ENCODE measurements at places on chromosomes 7 and 10.

DNA sequence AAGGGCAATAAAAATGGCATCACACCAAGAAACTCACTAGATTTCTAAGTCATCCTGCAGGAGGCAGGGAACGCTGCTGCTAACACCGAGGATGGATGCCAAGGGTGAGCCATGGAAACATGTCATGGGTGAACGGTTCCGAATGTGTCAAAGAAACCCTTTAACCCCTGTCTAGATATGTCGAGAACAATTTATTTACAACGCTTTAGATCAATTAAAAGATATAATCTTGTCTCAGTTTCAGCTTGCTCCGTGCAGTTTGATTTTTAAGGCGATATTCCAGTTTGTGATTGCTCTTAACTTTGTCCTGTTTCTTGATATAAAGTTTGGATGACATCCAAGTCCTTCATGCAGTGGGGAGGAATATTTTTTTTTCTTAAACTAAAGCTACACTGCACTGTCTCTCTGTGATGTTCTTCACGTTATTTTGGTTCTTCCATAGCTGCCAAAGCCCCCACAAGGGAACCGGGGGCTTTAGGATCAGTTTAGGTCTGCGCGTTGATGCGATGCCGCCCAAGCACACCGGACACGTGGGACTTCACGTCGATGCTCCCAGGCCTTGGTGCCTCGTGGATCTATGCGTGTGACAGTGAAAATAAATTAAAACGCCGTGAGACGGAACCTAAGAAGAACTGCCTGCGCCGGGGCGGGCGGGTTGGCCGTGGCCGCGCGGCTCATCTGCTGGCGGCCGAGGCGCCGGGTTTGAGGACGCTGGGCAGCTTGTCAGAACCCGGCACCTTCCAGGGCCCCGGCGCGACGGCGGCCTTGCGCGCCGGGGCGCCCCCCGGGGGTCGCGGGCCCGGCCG, 220.3 kb downstream of the PHTF2 start:
- peak; percentile 18 for DNase-seq

DNA sequence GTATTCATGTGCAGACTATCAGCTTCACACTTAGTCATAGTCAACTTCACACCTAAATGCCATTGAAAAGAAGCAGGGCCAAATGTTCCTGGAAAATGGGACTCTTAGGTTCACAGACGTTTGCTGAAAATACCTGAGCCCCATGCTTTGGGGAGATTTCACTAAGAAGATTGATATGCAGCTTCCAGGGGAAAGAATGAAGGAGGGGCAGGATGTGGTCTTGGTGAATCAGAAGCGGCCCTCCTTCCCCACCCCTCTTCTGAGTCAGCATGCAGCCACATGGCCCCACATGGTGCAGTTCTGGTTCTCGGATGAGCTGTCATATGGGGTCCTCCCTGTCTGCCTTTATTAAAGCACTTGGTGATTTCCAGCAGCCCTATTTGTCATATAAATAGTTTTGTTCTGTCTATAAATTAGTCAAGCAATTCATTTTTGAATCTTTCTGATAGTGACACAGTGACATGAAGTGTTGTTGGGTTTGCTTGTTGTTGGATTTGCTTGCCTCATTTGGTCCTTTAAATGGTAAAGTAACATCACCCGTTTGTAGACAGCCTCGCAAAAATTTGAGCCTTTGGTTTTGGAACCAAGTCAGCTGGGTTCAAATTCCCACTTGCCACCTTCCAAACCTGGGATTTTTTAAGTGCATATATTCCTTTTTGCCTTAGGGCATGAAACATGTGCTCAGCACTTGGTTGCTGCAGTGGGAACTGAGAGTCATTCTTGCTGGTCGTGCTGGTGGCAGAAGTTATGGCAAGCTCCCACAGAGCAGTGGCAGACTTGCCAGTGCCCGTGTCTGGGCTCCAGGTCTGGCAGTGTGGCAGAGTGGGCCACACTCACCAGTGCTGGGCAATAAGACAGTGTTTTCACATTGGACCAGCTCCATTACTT, 68.1 kb upstream of the CDK6 start:
- no peak for DNase-seq

DNA sequence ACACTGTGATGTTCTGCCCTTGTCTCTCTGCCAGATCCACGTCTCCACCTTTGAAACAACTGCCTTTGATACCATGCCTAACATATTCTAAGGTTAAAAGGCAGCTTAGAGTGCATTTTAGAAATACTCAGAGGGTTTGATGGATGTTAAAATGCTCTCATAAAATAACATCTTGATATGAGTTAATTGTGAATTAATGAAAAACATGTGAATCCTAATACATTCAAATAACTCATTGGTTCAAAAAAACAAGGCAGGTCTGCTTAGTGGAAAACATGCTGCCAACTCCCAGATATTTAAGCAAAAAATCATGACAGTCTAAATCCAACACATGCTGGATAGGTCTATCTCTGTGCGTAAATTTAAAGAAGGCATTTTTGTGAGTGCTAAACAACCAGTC, 291.8 kb downstream of the AHR start:
- no peak for DNase-seq

- DNase-seq = no peak
Measured at GRCh38 chr10:71873582-71874211, 22.6 kb upstream of the PSAP start.

DNA sequence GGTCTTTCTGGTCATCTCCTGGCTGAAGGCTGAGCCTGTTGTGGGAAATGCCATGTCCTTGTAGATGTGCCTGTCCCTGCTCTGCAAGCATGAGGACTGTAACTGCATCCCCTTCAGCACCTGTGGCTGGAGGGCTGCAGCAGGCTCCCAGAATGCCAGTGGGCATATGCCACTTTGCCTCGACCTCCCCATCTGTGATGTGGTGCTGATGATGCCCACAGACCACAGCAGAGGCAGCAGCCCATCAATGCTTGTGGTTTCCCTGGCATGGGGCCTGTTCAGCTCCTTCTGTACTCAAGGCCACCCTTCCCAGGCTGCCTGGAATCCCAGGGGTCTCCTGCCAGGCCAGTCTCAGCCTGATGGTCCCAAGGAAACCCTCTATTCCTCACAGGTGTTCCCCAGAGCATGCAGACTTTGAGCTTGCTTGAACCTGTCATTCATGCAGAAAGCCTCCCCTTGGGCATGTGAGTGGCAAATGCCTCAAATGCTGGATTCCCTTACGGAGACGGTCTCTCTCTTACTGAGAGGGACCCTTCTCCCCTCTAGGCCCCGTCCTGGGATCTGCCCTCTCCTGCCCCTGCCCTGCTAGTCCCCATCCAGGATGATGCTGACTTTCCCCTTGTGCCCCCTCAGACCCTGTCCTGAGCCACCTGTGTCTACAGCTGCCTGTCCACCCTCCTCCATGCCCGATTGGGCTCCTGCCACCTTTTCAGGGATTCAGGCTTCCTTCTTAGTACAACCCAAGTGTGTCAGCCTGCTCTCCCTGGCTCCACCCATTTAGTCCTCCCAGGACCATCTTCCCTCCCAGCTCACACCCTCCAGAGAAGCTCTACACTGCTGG, 50.9 kb upstream of the ANTXRL start:
- no peak for DNase-seq

DNA sequence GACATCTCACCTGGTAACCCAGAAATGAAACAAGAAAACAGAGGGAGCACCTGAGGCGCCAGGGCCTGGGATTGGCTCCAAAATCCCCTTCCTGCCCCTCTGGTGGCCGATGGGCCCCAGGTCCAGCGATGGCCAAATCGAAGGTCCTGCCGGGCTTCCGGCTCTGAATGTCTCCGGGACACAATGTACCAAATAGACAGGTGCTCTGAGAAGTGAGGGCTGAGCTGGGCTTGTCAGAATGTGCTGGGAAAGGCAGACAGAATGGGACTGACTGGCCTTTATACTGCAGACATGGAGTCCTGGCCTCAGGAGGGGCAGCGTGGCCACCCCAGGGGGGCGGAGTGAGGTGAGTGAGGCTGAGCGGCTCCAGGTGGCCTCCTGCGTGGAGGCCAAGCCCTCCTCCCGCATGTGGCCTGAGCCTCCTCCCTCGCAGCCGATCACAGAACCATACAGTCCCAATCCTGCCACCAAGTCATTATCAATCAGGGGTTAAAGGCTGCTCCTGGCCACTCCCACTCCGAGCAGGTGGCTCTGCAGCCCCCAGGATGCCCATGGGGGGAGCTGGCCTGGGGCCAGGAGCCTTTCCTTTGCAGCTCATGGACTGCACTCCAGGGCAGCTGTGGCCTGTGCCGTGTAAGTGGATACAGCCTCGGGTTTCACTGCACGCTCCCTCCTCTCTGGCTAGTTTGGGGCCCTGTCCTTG, 185.5 kb downstream of the ADARB2 start:
- no peak for DNase-seq

DNA sequence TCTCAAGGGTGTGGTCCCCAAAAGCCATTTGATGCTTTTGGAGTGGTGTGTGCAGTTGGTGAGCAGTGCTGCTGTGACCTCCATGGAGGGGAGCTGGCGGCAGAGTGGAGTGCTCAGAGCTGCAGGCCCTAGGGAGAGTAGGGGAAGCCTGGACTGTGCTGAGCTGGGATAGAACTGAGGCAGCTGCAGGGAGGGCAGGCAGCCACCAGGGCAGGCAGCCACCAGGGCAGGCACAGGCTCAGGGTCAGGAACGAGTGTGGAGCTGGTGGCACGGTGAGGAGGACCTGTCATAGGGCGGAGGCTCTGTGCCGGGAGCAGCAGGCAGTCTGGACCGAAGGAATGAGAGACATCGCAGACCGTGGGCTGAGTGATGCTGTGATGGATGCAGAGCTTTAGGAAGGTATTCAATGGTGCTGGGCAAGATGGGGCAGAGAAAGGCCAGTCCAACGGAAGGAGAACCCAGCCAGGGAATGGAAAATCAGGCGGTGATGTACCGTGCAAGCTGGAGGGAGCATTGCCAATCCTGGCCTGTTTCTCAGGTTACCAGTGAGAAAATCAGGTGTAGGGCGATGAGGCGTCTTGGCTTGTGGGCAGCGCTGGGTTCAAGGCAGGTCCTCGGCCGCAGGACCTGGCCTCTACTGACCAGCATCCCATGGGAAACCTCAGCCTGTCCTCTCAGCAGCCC, 152.6 kb downstream of the CAMK1D start:
- no peak for DNase-seq
